Thoracic aorta (tissue), 2 donors: ENCODE measurements at places on chromosomes 2 and 18. TPM values are rescaled to one million over a fixed set of nuclear protein-coding genes. Genes with fewer than 3 reads are reported as not detected.
A peak's percentile ranks its signal among the peaks of the same experiment; 100 is the strongest.

The TUBA4B gene
- total RNA-seq = not detected

DNA sequence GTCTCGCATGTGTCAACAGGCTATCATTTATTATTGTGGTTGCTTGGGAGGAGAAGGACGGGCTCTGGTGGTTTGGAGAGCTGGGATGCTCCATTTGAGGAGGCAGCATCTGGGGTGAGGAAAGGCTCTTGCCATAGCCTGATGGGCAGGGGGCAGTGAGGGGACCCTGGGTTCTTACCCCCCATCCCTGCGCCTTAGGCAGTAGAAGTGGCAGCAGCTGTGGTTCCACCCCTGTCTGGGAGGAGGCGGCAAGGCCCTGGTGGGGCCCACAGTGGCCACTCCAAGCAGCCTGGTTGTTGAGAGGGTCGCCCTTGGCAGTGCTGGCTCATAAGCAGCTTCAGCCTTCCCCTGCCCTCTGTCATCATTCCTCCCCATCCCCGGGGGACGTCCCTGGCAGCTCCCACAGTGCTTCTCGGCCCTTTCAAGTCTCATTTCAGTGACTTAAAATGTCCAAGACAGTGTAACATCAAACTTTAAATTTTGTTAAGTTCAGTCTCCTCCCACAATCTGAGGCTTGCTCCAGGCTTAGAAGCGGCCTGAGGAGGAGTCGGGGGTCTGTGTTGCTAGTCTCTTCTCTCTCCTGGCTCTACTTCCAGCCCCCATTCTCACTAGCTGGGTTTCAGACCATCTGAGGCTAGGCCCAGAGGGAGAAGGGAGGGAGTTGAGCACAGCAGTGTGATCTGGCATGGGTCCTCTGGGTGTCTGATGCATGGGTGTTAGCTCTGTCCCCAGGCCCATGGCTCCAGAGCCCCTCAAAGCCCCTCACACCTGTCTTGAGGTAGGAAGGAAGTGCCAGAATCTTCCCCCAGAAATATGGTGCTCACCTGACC is 34.9 kb upstream of the PTPN4 start:
- no peaks in the 10 kb centered on the region for H3K27me3 ChIP-seq
- H3K4me1 ChIP-seq = no peaks in the 10 kb centered on the region
- H3K27ac ChIP-seq = no peak overlapping the region
- no peak for DNase-seq

The PELI1 gene
- 30.7 TPM for total RNA-seq

DNA sequence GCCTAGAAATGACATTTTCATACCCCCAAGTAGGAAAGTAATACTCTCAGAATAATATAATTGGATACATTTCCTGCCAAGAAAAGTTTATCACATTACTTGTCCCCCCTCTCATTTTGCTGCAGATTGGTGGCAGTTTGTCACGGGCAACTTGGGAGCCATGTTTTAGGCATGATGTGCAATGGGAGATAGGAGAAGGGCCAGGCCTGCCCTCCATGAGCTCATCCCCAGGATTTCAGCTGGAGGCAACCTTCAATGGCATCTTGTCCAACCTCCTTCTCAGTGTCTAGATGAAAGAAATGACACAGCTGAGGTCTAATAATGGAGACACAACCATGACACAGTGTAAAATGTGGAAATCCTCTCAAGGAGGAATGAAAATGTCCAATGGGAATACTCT is 11.4 kb upstream of the RAB31 start:
- peaks cover 10% of the 10 kb centered on the region for H3K4me1 ChIP-seq
- no peaks in the 10 kb centered on the region for H3K27me3 ChIP-seq
- H3K4me3 ChIP-seq = no peak overlapping the region

DNA sequence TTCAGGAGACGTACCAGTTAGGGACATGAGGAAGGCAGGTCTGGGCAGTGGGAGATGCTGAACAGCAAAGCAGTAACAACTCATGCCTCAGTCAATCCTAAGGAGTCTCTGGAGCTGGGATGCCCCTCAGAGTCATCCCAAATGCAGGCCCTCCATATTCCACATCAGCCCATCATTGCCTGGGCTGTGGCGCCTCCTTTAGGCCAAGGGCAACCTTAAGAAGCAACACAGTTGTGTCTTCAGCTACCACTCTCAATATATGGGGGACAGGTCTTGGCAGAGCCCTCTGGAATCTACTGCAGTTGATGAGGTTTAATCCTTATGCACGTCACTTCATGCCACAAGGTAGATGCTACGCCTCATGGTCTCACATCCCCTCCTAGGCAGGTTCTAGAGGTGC is 682.0 kb upstream of the RAB6C start:
- no peak for DNase-seq
- no peaks in the 10 kb centered on the region for H3K27me3 ChIP-seq

GRCh38 chr2:222656526-222657446 is 894 bp upstream of the FARSB start:
- H3K27ac ChIP-seq = no peak overlapping the region
- no peak for DNase-seq
- H3K36me3 ChIP-seq = no peaks in the 10 kb centered on the region
- H3K4me1 ChIP-seq = peaks cover 18% of the 10 kb centered on the region
- H3K4me3 ChIP-seq = peak overlapping the region; percentile 88

The PLEK gene
- total RNA-seq = 20.7 TPM

DNA sequence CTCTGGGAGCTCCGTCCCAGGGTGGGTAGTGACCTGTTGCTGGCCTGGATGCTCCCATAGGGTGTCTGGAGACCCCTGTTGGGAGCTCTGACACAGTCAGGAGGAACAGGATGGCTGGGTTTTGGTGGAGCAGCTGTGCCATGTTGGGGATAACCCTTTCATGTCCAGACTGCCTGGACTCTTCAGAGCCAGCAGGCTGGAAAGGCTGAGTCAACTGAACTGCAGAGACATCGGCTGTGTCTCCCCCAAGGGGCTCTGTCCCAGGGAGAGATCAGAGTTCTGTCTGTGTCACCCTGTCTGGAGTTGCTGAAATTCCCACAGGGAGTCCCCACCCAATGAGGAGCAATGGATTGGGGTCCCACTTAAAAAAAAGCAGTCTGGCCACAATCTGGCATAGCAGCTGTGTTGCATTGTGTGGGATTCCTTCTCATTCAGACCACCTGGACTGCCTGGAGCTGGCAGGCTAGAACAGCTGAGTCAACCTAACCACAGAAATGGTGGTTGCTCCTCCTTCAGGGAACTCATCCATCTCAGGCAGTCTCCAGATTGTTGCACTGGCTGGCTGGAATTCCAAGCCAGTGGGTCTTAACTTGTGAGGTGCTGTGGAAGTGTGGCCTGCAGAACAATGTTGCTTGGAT is 37.2 kb downstream of the AGPS start:
- H3K4me1 ChIP-seq = no peaks in the 10 kb centered on the region
- H3K36me3 ChIP-seq = no peaks in the 10 kb centered on the region
- H3K27me3 ChIP-seq = no peaks in the 10 kb centered on the region
- H3K27ac ChIP-seq = no peak overlapping the region

- H3K4me3 ChIP-seq = no peak overlapping the region
- no peak for DNase-seq
- no peaks in the 10 kb centered on the region for H3K36me3 ChIP-seq
- H3K27ac ChIP-seq = no peak overlapping the region
- no peaks in the 10 kb centered on the region for H3K27me3 ChIP-seq
These were observed 4.3 kb upstream of the CASP8 start for GRCh38 chr2:201256082-201256481.

- DNase-seq = no peak
- H3K4me1 ChIP-seq = no peaks in the 10 kb centered on the region
- no peaks in the 10 kb centered on the region for H3K27me3 ChIP-seq
- no peaks in the 10 kb centered on the region for H3K36me3 ChIP-seq
- peak overlapping the region; percentile 75 for H3K4me3 ChIP-seq
These were observed 2.3 kb upstream of the ALKAL2 start for GRCh38 chr2:290090-290722.

- H3K27me3 ChIP-seq = no peaks in the 10 kb centered on the region
- H3K36me3 ChIP-seq = no peaks in the 10 kb centered on the region
- DNase-seq = no peak
- no peak overlapping the region for H3K27ac ChIP-seq
- H3K4me1 ChIP-seq = peaks cover 33% of the 10 kb centered on the region
These were observed 40.9 kb downstream of the MTHFD2 start for GRCh38 chr2:74239346-74239745.

DNA sequence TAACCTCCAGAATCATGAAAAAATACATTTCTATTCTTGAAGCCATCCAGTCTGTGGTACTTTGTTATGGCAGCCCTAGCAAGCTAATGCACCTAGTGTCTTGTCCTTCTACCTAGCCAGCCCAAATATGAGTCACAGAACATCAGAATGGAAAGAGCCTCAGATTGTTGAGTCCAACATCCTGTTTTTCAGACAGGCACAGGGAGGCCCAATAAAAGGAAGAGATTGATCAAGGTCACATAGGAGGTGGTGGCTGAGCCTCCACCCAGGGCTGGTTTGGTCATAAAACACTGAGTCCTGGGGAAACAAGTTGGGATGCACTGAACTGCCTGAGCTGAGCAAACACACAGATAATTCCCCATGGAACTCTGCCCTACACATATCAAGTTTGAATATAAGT is 195.5 kb downstream of the TTC32 start:
- DNase-seq = no peak
- H3K4me1 ChIP-seq = peaks cover 30% of the 10 kb centered on the region
- H3K27ac ChIP-seq = no peak overlapping the region

DNA sequence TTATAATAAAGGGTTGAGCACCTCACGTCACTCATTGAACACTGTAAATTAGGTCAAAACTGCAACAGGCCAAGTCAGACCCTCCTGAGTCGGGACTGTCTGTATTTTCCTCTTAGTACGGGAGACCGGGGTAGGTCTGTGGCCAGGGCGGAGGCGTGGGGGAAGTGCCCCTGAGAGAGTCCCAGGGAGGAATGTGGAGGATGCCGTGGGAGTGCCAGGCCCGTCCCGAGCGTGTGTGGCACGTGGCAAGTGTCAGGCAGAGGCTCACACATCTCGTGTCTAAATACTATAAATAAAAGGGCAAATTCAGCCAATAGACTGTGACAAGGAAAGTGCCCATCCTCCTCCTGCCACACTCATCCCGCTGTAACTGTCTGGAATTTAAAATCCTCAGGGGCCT is 6.3 kb upstream of the HDAC4 start:
- H3K36me3 ChIP-seq = no peaks in the 10 kb centered on the region
- peaks cover 6% of the 10 kb centered on the region for H3K4me1 ChIP-seq
- DNase-seq = no peak
- no peak overlapping the region for H3K27ac ChIP-seq
- H3K27me3 ChIP-seq = no peaks in the 10 kb centered on the region

- no peaks in the 10 kb centered on the region for H3K27me3 ChIP-seq
- H3K27ac ChIP-seq = no peak overlapping the region
- H3K4me1 ChIP-seq = no peaks in the 10 kb centered on the region
- no peak for DNase-seq
These were observed 425.7 kb downstream of the LRATD1 start for GRCh38 chr2:15058015-15058720.

- H3K4me1 ChIP-seq = peaks cover 27% of the 10 kb centered on the region
- H3K4me3 ChIP-seq = peak overlapping the region; percentile 76
- DNase-seq = no peak
- no peaks in the 10 kb centered on the region for H3K27me3 ChIP-seq
These were observed 901 bp downstream of the WDFY1 start for GRCh38 chr2:223944166-223944702.

- no peak overlapping the region for H3K27ac ChIP-seq
- no peak overlapping the region for H3K4me3 ChIP-seq
- no peak for DNase-seq
- H3K36me3 ChIP-seq = no peaks in the 10 kb centered on the region
- H3K27me3 ChIP-seq = no peaks in the 10 kb centered on the region
- H3K4me1 ChIP-seq = no peaks in the 10 kb centered on the region
These were observed 60.4 kb upstream of the TNP1 start for GRCh38 chr2:216920143-216920876.

GRCh38 chr18:10860928-10861327 is 288.4 kb downstream of the PIEZO2 start:
- no peak overlapping the region for H3K4me3 ChIP-seq
- no peaks in the 10 kb centered on the region for H3K36me3 ChIP-seq
- H3K27ac ChIP-seq = no peak overlapping the region
- H3K27me3 ChIP-seq = no peaks in the 10 kb centered on the region
- no peak for DNase-seq
- H3K4me1 ChIP-seq = no peaks in the 10 kb centered on the region

The GRHL1 gene
- total RNA-seq = 9.5 TPM

DNA sequence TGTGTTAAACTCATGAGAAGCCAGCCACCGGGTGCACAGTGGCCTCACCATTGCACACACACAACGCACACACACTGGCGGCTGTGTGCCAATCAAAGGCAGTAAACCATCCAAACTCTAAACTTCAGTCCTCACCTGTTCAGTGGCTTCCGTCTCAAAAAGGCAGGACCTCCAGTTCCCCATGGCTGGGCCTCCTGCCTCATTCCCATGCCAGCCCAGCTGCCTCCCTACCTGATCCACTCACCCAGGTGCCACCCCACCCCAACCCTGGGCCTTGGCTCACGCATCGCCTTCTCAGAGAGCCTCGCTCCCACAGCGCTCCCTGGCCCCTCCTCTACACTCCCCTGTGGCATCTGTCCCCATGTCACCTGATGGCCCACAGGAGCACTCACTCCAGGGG is 190.9 kb downstream of the EIPR1 start:
- peaks cover 4% of the 10 kb centered on the region for H3K36me3 ChIP-seq
- H3K27ac ChIP-seq = no peak overlapping the region

DNA sequence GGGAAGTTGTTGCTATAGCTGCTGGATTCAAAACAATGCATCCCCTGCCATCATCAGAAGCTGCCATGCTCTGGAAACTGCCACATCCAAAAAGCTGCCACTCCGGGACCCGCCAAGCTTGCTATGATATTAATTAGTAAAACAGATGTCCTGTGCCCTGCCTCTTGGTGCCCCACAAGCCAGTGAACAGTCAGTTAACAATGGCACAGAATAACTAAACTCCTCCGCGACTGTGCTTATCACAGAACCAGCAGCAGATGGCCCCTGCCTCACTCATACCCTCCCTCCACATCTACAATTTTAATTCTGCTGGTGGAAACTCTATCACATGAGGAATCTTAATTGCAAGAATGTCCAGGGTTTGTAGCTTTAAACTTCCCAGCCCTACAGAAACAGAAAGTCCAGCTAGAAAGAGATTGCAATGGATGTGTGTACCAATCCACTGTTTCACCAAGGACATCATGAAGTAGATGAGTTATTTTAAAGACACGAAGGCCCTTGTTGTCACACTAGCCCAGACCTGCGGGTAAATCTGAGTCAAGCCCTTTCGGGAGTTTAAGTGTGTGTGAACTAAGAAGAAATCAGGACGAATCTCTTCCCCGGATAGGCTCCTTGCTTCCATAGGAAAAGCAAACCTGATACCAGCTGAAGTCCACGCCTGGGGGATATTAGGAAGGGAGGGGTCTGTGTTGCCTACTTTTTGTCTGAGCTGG is 7.4 kb upstream of the ACYP2 start:
- DNase-seq = no peak
- H3K4me3 ChIP-seq = no peak overlapping the region
- H3K27ac ChIP-seq = no peak overlapping the region
- no peaks in the 10 kb centered on the region for H3K27me3 ChIP-seq
- H3K4me1 ChIP-seq = peaks cover 6% of the 10 kb centered on the region

DNA sequence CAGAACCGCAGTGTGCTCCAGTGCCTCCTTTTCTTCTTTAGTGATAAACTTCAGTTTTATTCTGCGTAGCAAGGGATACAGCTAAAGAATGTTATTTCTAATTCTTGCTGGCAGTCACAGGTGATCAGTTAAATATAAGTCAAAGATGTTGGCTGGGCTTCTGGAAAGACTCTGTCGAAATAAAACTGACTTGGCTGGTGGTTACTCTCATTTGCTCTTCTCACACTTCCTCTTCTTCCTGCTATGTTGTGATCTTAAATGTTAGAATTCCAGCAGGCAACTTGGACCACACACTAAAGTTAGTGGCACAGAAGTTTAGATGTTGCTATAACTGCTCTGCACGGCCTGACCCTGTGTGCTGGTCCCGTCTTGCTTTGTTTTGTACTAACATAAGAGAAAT is 278.6 kb downstream of the CDH19 start:
- H3K27ac ChIP-seq = no peak overlapping the region
- no peaks in the 10 kb centered on the region for H3K36me3 ChIP-seq
- no peaks in the 10 kb centered on the region for H3K27me3 ChIP-seq
- DNase-seq = no peak
